Lower lobe of right lung (tissue), 2 donors: ENCODE measurements at places on chromosomes 5 and 9. TPM values are rescaled to one million over a fixed set of nuclear protein-coding genes. Genes with fewer than 3 reads are reported as not detected.

GRCh38 chr5:66680804-66681203 is 84.6 kb downstream of the MAST4 start:
- no peak for DNase-seq
- no peak overlapping the region for H3K4me3 ChIP-seq
- H3K4me1 ChIP-seq: no peaks in the 10 kb centered on the region
- no peak overlapping the region for H3K27ac ChIP-seq
- H3K36me3 ChIP-seq: no peaks in the 10 kb centered on the region

ZNF454 gene
- total RNA-seq: 2.6 TPM

SV2C gene
- 0.32 TPM for total RNA-seq

GRCh38 chr5:57718155-57718554 is 235.5 kb upstream of the ACTBL2 start:
- no peak overlapping the region for H3K4me3 ChIP-seq
- no peak for DNase-seq
- H3K27ac ChIP-seq: no peak overlapping the region

DNA sequence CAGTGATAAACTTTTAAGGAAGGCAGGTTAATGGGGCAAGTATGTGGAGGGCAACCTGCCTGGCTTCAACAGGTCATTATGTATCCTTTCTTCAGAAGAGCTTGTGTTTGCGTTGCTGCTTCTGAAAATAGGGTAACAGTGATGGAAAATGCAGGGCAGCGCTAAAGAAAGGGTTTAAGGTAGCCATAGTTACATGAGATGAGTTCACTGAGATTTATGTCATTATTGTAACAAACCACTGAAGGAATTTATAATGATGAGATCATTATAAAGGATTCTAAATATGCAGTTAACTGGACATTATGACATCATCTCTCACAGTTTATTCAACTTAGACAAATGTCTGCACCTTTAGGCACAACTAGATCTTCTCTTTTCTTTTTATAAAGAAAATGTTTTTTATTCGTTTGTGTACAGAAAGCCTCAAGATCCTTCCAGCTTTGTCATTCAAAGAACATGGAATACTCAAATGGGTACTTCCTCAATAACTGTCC is 291.6 kb upstream of the SMARCA2 start:
- no peaks in the 10 kb centered on the region for H3K4me1 ChIP-seq
- no peaks in the 10 kb centered on the region for H3K36me3 ChIP-seq
- no peak overlapping the region for H3K4me3 ChIP-seq

GRCh38 chr5:39520232-39520572 is 95.4 kb upstream of the DAB2 start:
- H3K27ac ChIP-seq: peak overlapping the region; percentile 19
- DNase-seq: no peak
- no peaks in the 10 kb centered on the region for H3K27me3 ChIP-seq
- H3K36me3 ChIP-seq: no peaks in the 10 kb centered on the region

PCDHGA1 gene
- 0.53 TPM for total RNA-seq

C5orf52 gene
- not detected for total RNA-seq

DNA sequence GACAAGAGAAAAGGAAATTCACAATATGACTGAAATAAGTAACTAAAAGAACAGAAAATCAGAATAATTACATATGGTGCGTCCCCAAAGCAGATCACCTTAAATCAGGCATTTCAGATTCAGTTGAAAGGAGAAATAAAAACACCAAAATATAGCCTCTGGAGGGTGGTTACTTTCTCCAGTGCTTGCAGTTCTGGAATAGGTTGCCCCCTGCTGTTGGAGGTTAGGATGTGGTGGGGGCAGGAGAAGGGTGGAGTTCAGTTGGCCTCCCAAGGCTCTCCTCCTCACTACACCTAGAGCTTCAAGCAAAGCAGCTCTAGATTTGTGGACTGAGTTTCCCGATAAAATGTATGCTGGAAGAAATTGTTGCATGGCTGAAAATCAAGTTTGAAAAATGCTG is 338.2 kb upstream of the TLE4 start:
- DNase-seq: no peak
- H3K27ac ChIP-seq: no peak overlapping the region
- H3K27me3 ChIP-seq: no peaks in the 10 kb centered on the region
- no peak overlapping the region for H3K4me3 ChIP-seq

GRCh38 chr5:75049456-75050351 is 2.7 kb downstream of the GCNT4 start:
- H3K4me1 ChIP-seq: peaks cover 31% of the 10 kb centered on the region
- H3K27me3 ChIP-seq: no peaks in the 10 kb centered on the region
- peak; percentile 51 for DNase-seq
- no peak overlapping the region for H3K4me3 ChIP-seq
- no peak overlapping the region for H3K27ac ChIP-seq
- H3K36me3 ChIP-seq: peaks cover 4% of the 10 kb centered on the region

GRCh38 chr5:102622262-102622661 is 123.5 kb upstream of the SLCO6A1 start:
- no peaks in the 10 kb centered on the region for H3K4me1 ChIP-seq
- no peaks in the 10 kb centered on the region for H3K36me3 ChIP-seq
- no peak overlapping the region for H3K27ac ChIP-seq

- peaks cover 51% of the 10 kb centered on the region for H3K4me1 ChIP-seq
- H3K27me3 ChIP-seq: no peaks in the 10 kb centered on the region
- peak overlapping the region; percentile 26 for H3K27ac ChIP-seq
- no peaks in the 10 kb centered on the region for H3K36me3 ChIP-seq
- no peak overlapping the region for H3K4me3 ChIP-seq
Measured at GRCh38 chr9:87580941-87581438, 83.3 kb downstream of the DAPK1 start.

DNA sequence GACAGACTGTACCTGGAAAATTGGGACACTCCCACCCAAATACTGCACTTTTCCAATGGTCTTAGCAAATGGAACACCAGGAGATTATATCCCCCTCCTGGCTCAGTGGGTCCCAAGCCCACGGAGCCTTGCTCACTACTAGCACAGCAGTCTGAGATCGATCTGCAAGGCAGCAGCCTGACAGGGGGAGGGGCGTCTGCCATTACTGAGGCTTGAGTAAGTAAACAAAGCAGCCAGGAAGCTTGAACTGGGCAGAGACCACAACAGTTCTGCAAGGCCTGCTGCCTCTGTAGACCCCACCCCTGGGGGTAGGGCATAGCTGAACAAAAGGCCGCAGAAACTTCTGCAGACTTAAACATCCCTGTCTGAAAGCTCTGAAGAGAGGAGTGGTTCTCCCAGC is 260.0 kb upstream of the ST8SIA4 start:
- H3K36me3 ChIP-seq: no peaks in the 10 kb centered on the region
- H3K4me1 ChIP-seq: no peaks in the 10 kb centered on the region
- no peak for DNase-seq
- no peak overlapping the region for H3K27ac ChIP-seq
- no peaks in the 10 kb centered on the region for H3K27me3 ChIP-seq

GRCh38 chr9:6479959-6480358 is 67.0 kb downstream of the UHRF2 start:
- no peak overlapping the region for H3K27ac ChIP-seq
- no peak overlapping the region for H3K4me3 ChIP-seq
- no peaks in the 10 kb centered on the region for H3K27me3 ChIP-seq
- DNase-seq: no peak
- no peaks in the 10 kb centered on the region for H3K4me1 ChIP-seq

- no peak overlapping the region for H3K4me3 ChIP-seq
- H3K4me1 ChIP-seq: no peaks in the 10 kb centered on the region
- DNase-seq: no peak
- no peaks in the 10 kb centered on the region for H3K27me3 ChIP-seq
Measured at GRCh38 chr5:151697452-151697851, 10.7 kb upstream of the SPARC start.

DNA sequence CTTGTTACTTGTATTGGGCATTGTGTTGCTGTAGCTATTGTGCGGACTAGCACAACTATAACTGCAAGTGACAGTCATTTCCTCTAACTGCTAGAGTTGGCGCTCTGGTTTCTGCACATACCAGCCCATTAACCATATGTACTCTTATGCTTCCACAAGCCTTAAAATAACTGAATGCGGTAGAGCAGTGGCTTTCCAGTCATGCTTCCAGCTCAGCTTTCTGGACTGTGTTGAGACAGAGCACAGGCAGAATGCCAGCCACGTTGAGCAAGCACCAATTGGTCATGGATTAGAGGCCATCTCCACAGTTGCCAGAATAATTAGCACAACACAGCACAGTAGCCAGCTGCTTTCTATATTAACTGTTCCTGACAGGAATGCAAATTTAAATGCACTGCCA is 12.2 kb downstream of the INVS start:
- no peaks in the 10 kb centered on the region for H3K27me3 ChIP-seq
- peak; percentile 70 for DNase-seq
- H3K36me3 ChIP-seq: peaks cover 24% of the 10 kb centered on the region
- no peak overlapping the region for H3K27ac ChIP-seq
- H3K4me1 ChIP-seq: no peaks in the 10 kb centered on the region

SPINK4 gene
- not detected for total RNA-seq

- no peak overlapping the region for H3K4me3 ChIP-seq
- no peaks in the 10 kb centered on the region for H3K36me3 ChIP-seq
- H3K27me3 ChIP-seq: no peaks in the 10 kb centered on the region
- H3K4me1 ChIP-seq: no peaks in the 10 kb centered on the region
Measured at GRCh38 chr5:110362261-110362660, 364.2 kb downstream of the TMEM232 start.
